Esophagus muscularis mucosa (tissue), 4 donors: ENCODE measurements at places on chromosomes 3 and 15. TPM values are rescaled to one million over a fixed set of nuclear protein-coding genes. Genes with fewer than 3 reads are reported as not detected.
A peak's percentile ranks its signal among the peaks of the same experiment; 100 is the strongest.

DNA sequence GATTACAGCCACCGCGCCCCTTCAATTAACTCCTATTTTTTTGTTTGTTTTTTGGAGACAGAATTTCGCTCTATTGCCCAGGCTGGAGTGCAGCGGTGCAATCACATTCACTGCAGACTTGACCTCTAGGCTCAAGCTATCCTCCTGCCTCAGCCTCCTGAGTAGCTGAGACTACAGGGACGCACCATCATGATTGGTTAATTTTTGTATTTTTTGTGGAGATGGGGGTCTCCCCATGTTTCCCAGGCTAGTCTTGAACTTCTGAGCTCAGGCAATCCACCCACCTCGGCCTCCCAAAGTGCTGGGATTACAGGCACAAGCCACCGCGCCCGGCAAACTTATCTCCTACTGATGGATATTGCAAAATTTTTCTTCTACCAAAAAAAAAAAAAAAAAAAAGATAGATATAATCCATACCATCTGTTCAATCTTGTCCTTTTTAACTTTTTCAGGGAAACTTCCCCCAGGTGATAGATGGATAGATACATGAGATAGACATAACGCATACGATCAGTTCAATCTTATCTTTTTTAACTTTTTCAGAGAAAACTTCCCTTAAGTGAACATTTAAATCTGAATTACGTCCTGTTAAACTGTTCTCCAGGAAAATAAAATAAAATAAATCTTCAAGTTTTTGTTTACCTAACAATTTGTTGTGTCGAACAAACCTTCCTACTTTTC lies 693 bp upstream of the RPSA start:
- peak overlapping the region; percentile 80 for H3K27ac ChIP-seq
- no peak for DNase-seq
- H3K27me3 ChIP-seq = no peaks in the 10 kb centered on the region
- H3K4me3 ChIP-seq = peak overlapping the region; percentile 77
- H3K4me1 ChIP-seq = peaks cover 33% of the 10 kb centered on the region

- H3K27ac ChIP-seq = no peak overlapping the region
- no peaks in the 10 kb centered on the region for H3K27me3 ChIP-seq
- no peaks in the 10 kb centered on the region for H3K36me3 ChIP-seq
- no peaks in the 10 kb centered on the region for H3K4me1 ChIP-seq
Observed at GRCh38 chr3:32885283-32885901, 66.1 kb upstream of the CCR4 start.

Gene ACOX2
- total RNA-seq = 20.9 TPM

DNA sequence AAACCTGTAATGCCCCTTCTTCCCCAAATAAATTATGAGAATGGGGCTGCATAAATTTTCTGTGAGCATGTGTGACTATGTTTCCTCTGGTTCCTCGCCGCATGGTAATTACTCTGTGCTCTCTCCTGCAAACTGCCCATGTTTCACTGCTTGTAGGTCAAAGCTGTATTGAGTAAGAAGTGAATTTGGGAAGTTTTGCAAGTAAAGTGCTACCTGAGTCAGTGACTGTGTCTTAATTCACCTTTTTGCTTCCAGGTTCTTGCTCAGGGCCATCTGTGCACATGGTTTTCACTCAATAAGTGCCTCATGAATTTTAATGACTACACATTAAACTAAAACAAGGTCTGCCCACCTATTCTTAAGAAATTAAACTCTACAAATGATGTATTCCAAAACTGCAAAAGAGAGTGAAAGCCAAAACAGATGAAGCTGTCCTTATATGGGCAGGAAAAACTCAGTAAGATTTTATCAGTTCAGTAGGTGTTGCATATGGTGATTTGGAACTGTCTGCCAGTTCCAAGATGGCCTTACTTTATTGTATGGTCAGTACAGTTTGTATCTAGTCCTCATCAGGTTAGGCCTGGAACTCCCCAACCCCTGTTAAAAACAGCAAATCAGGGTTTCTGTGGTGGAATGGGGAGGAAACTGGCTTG lies 100.0 kb downstream of the LPP start:
- H3K27ac ChIP-seq = peak overlapping the region; percentile 75
- peaks cover 22% of the 10 kb centered on the region for H3K4me1 ChIP-seq
- peaks cover 5% of the 10 kb centered on the region for H3K36me3 ChIP-seq
- DNase-seq = peak; percentile 29
- H3K27me3 ChIP-seq = no peaks in the 10 kb centered on the region
- H3K4me3 ChIP-seq = no peak overlapping the region

- no peak overlapping the region for H3K27ac ChIP-seq
- H3K36me3 ChIP-seq = no peaks in the 10 kb centered on the region
- no peaks in the 10 kb centered on the region for H3K4me1 ChIP-seq
- peak; percentile 66 for DNase-seq
- no peaks in the 10 kb centered on the region for H3K27me3 ChIP-seq
Observed at GRCh38 chr3:139110072-139110830, 65.6 kb upstream of the PRR23C start.

DNA sequence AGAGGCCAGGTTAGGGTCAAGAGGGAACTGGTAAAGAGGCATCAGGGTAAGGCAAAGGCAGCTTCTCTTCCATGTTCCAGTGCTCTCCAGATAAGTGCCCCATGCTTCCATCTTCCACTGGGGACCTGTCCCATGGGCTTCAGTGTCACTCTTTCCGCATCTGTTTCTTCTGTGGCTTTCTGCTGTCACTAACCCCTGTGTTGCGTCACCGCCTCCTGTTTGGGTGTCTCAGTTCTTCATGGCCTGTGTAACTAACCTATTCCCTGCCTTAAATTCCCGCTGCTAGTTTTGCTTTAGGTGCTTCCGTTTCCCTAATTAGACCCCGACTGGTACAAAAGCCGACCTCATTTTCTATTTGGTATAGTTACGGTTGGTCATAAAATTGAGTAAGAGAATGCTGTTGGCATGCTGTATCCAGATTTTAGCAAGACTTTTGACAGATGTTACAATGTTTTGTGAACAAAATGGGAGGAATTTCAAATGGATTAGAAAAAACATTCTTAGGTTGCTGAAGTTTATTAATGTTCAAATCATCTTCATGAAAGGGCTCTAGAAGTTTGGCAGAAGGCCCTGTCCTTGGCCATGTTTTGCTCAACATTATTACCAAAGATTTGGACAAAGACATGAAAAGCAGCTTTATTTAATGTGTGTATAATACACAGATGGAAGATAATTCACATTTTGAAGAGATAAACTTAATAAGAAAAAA lies 245.3 kb downstream of the BBX start:
- peaks cover 5% of the 10 kb centered on the region for H3K36me3 ChIP-seq
- no peak for DNase-seq
- peaks cover 9% of the 10 kb centered on the region for H3K4me1 ChIP-seq
